Activated effector memory CD4-positive, alpha-beta T cell treated with Interleukin-2 at 50 U/mL for 16 hours (primary cell): ENCODE measurements at places on chromosomes 5 and 9.
A peak's percentile ranks its signal among the peaks of the same experiment; 100 is the strongest.

DNA sequence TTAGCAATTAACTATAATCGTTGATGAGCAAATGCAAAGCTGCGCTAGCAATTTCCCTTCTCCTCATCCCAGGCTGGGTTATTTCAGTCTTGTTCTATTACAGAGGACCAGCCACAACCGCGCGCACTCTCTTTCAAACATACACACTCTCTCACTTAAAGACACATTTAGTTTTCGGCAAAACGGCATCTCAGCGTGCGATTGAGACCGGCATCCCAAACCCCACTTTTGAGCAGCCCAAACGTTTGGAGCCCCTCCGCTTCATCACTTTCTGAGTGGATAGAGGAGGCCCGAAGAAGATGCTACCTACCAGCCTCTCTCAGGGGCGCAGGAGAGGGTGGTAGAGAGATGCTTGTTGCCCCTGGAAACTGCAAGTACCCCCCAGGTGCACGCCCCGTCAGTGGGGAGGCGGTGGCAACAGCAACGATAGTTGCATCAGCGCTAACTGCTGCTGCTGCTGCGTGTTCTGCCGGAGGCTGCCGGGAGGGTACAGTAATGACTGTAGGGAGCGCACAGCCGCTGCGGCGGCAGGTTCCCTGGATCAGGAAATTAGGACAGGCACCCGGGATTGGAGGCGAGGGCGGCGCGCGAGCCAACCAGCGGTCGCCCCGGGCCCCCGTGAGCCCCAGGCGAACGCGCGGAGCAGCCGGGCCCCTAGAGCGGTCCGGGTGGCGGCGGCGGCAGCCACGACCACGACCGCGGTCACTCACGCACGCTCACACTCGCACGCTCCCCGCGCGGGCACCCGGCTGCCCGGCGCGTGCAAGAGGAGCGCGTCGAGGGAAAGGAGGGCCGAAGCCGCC lies 467 bp upstream of the VLDLR start:
- DNase-seq, result peak; percentile 20

GRCh38 chr9:10059044-10059443 lies 553.8 kb downstream of the PTPRD start:
- no peak for DNase-seq

DNA sequence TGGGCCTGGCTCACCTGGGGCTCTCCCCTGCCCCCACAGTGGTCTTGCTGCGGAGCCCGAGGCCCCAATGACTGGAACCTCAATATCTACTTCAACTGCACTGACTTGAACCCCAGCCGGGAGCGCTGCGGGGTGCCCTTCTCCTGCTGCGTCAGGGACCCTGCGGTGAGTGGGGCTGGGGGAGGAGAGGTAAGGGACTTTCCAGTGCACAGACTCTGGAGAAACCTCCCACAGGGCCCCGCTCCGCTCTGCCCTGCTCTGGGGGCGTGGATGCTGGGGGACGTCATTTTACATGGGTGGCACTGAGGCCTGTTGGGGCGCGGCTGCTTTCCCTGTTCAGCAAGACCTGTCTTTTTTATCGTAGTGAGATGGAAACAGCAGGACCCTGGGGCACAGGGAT lies 7.6 kb downstream of the TSPAN17 start:
- DNase-seq, result no peak

- no peak for DNase-seq
These were observed 82.0 kb upstream of the TTC23L start for GRCh38 chr5:34756781-34757624.

GRCh38 chr5:173765029-173765644 lies 123.0 kb upstream of the CPEB4 start:
- no peak for DNase-seq

- DNase-seq, result no peak
These were observed 35.0 kb downstream of the RANBP17 start for GRCh38 chr5:170896779-170897178.

- no peak for DNase-seq
These were observed 2.6 kb downstream of the SPARC start for GRCh38 chr5:151683986-151684588.

GRCh38 chr5:154287136-154287535 lies 96.6 kb downstream of the GALNT10 start:
- no peak for DNase-seq

GRCh38 chr5:157327771-157328170 lies 61.8 kb downstream of the CYFIP2 start:
- no peak for DNase-seq

- DNase-seq, result no peak
These were observed 73.4 kb downstream of the C9orf85 start for GRCh38 chr9:71984831-71985281.

DNA sequence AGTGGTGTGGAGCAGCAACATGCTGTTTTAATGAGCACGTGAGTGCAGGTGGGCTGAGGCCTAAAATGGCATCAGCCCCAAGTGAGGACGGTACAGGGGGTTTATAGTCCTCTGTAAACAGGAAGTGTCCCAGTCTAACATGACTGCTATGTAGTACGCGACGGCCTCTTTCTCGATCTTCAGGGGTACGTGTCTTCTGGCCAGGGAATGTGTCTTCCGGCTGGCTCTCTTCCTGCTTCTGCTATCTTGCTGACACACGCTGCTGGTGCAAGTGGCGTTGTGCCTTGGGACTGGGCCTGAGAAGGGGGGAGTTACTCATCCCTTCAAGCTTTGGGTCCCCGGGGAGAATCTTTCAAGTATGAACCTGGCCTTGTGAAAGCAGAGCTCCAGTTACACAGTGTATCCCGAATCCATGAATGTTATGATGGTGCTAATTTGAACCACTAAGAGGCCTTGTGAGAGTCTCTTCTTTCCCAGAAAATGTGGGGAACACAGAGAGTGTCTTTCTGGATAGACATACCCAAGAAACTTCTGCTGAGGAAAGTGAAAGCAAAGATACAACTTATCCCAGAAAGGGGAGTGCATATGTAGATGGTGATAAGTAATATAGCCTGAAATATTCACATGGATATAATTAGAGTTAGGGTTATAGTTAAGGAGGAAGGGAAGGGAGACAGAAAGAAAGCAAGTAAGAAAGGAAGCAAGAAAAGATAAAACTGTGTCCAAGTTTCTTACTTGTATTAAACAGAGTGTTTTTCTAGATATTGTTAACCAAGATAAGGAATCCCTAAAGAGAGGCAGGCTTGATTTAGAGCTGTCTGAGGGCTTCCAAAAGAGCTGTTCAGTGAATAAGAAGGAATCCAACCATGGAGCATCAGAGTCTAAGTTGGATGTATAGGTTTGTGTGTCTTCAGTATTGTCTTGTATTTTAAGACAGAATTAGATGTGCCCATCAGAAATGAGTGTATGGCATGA lies 35.5 kb upstream of the ANXA2R start:
- DNase-seq, result no peak

DNA sequence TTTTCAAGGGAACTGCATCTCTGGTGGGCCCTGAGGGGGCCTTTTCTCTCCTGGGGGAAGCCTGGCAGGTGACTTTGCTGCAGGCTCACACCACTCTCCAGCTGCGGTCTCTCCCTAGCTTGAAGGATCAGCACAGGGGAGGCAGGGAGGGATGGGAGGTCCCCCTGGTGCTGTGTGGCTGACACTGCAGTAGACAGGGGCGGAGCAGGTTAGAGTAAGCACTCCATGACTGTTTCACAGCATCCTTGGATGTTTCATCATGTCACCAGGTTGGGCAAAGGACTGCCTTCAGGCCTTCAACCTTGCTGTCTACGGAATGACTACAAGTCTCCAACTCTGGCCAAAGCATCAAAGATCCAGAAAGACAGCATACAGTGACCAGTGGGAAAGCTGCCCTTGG lies 470.7 kb downstream of the CDK5RAP2 start:
- no peak for DNase-seq

DNA sequence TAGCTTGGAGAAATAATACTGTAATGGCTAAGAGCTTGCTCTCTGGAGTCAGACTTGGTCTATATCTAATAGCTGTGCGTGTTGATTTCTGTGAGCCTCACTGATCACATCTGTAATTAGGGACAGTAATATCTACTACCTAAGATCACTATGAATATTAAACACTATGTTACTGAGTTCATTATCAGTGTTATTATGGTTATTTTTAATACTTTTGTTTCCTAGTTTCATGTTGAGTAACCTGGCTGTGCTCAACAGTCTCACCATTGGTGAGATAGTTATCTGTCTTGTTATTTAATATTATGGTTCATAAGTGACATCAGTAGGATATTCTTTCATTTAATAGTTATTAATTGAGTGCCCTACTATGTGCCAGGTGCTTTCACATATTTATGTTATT lies 22.4 kb upstream of the CAVIN4 start:
- no peak for DNase-seq

DNA sequence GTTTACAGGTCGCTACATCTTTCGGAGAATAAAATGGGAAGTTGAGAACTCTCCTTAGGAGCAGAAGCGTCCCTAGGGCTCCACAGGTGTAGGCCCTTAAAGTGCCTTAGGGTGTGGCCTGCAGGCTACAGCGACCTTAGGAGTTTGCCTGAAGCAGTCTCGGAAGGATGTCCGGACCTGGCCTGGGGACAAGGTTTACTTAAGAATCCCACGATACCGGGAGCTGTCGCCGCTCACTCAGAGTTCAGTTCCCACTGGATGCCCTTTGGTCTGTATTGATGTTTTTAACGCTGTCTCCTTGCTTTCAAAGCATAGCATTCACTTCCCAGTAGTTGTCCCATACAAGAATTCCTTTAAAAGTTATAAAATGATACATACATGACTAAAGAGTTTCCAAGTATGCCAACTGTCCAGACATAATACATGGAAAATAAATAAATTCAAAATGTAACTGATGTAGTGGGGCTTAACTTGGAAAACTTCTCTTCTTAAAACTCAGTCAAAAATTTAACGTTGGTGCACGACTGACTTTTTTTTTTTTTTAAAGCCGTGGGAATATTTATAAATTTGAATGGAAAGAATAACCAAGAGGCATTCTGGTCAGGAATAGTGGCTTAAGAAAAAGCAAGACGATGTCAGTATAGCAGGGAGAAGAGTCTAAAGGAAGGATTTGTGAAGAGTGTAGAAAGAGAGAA lies 848 bp downstream of the RAD50 start:
- DNase-seq, result peak; percentile 7

GRCh38 chr9:36847781-36848673 lies 186.0 kb downstream of the PAX5 start:
- DNase-seq, result no peak

- DNase-seq, result no peak
These were observed 3.8 kb upstream of the SYNPO start for GRCh38 chr5:150636391-150637244.

- DNase-seq, result no peak
These were observed 334.7 kb downstream of the DIRAS2 start for GRCh38 chr9:90307891-90308290.

DNA sequence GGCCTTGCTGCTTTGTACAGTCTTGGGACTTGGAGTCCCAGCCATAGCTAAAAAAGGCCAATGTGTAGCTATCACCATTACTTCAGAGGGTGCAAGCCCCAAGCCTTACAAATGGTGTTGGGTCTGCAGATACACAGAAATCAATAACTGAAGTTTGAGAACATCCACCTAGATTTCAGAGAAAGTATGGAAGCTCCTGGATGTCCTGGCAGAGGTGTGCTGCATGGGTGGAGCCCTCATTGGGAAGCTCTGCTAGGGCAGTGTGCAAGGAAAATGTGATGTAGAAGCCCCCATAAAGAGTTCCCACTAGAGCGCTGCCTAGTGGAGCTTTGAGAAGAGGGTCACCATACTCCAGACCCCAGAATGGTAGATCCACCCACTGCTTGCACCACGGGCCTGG lies 626.7 kb upstream of the COX7C start:
- DNase-seq, result no peak

DNA sequence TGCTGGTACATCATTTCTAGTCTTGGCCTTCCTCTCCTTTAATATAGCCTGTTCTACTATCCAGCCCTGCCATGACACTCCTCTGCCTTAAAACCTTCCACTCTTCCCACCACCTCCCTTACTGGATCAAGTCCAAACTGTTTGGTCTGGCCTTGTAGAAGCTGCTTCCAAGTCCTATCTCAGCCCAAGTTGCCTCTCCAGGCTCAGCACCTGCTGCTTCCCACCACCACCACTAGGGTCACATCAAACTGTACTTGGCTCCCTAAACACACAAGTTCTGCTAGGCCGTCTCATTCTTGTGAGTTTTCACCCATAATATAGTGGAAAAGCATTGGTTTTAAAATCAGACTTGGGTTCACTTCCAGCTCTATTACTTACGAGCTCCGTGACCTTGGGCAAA lies 1.4 kb downstream of the NDUFA8 start:
- DNase-seq, result no peak

DNA sequence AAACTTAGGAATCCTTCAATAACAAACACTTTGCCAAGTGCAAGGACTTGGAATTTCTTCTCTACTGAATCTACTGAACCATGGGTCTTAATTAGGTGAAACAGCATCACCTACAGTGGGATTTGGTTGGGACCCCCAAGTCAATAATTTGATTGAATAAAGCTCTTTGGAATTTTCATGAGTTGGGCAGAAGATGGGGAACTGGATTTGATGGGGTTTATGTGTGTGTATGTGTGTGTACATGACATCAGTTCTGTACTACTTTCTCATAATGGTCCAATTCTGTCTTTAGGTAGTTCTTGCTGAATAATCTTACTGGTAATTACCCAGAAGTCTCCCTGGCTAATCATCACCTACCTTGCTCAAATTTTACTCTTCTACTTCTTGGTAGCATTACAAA lies 198.4 kb upstream of the TBCA start:
- DNase-seq, result no peak
